Ovary (tissue), 10 donors: ENCODE measurements at places on chromosomes 12 and 14.

DNA sequence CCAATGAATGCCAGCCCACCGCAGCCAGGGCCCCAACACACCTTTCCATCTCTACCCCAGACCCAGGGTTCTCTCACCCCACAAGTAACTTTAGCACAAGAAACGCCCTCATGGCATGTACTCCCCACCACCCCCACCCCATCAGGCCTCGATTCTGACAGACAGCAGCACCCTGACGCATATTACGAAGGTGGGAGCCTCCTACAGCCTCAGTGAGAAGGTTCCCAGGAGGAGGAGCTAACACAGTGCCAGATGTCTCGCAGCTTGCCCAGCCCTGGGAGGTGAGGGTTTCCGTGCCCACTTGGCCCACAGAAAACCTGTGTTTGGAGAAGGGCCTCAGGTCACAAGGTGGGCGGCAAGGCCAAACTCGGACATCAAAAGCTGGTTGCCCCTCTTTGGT lies 32.4 kb downstream of the CCDC88C start:
- DNase-seq, result no peak

DNA sequence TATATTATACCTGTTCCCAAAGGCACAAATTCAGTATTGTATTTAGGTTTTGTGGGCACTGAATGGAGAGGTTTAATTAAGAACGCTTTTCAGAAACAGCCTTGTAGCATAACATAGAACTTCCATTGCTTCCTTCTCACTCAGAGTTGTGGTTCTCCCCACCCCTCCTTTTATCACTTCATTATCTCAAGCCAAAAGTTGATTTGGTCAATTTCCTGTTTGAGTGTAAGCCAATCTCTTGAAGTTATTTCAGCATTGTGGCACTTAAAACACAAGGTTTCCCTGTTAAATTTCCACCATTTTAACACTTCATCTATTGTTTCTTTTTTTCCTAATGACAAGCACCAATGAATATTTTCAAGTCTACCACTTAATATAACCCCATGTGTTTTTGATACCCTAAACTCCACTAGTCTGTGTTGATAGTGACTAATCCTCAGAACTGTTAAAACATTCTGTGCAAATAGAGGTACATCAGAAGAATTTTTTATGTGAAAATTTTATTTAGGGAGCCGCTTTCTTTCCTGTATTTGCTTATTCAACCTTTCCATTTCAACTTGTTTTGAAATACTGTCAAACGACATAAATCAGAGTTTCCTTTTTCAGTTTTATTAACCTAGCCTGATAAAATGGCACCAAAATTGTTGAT lies 340.1 kb downstream of the BCAT1 start:
- no peak for DNase-seq

GRCh38 chr12:99066726-99067125 lies 421.6 kb downstream of the APAF1 start:
- DNase-seq, result no peak

DNA sequence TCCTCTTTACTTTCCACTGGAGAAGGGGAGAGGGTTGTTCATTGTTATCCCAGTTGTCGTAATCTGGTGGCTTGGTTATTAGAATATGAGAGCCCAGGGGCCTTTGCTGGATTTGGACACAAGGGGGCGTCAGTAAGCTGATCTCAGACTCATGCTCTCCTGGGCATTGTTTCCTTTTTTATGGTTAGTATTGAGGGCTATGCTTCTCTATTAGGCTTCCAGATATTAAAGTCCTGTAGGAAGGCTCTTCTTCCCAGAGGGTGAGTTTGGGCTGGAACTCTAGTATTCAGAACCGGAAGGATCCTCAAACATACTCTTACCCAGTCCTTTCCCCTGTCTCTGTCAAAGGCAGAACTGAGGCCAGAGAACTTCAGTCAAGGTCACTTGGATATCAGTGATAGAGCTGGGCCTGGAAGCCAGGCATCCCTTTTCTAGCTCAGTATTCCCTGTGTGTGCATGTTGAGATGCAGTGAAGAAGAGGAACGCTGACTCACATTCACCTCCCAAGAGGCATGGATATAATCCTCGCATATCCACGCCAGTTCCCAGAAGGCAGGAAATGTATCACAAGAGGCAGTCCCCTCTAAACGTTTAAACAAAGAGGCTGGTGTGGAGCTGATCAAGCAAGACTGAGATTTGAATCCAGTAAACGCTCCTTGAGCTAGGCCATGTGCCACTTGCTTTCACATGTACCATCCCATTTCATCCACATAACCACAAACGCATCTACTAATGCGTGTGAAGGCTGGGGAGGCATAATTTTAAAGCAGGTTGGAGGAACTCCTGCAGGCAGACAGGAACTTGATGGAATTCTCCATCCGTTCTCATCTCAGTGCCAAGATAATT lies 41.6 kb downstream of the UBE3B start:
- DNase-seq, result peak; percentile 70

DNA sequence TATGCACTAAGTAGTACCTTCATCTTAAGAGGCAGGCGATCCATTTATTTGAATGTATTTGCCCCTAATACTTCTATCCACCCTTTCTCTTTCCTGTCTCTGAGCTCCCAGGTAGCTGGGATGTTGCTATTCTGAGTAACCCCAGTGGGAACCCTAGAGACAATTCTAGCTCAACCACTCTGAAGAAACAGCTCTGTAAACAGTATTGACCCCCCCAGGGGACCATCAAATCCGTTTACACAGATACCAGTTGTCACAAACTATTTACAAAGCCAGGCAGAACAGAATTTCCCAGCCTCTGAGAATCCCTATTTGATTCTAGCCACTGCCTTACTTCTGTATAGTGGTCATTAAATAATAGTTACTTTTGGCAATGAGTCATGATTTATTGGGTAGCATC lies 64.9 kb downstream of the MIPOL1 start:
- no peak for DNase-seq

GRCh38 chr12:3897371-3897971 lies 24.3 kb upstream of the PARP11 start:
- no peak for DNase-seq

GRCh38 chr12:126290456-126290855 lies 1225.2 kb downstream of the AACS start:
- DNase-seq, result no peak

DNA sequence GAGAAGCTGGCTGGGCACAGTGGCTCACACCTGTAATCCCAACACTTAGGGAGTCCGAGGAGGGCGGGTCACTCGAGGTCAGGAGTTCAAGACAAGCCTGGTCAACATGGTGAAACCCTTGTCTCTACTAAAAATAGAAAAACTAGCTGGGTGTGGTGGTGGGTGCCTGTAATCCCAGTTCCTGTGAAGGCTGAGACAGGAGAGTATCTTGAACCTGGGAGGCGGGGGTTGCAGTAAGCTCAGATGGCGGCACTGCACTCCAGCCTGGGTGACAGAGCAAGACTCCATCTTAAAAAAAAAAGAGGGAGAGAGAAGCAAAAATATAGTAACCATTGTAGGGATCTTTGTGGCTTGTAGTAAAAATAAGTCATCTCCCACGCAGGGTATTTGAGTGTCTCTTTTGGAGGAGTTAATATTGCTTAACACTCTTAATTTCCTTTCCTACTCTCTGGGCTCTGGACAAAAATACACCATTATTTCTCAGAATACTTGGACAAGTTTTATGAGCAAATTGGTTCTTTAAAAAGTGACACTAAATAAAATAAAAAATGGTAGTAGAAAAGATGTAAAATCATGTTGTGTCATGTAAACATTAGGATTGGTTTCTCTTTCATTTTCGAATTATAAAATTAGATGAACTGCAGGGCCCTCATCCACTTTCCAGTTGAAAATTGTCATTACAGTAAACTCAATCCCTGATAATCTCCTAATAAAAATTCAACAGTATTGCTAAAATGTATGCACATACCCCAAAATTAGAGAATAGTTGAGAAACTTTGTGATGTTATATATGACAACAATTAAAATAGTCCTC lies 61.1 kb upstream of the C12orf71 start:
- no peak for DNase-seq

DNA sequence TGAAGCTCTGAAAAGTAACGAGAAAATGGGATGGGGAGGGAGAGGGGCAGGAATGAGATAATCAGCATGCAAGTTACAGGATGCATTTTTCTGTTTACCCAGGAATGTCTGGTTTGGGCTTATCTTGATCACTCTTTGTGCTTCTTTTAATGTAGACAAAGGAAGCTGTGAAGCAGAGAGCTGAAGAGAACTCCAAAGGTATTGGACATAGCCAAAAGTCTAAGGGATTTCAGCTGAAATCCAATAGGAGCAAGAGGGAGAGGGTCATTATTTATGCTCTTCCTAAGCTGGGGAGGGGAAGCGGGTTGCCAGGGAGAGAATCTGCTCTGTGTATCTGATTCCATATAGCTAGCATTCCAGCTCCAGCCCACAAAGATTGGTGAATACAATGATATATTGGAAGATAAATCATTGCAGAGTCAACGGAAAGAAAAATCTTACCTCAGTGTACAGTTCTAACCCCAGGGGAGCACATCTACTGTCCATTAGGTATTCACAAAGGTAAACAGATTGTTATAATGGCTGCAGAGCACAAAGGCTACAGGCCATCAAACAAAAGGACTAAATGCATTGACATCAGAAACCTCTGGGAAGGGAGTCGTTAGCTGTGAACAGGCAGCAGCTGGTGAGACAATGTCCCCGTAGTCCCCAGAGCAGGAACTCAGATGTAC lies 61.0 kb upstream of the PELI2 start:
- DNase-seq, result no peak
